Iris pigment epithelial cell (primary cell): ENCODE measurements at places on chromosomes 5 and 9.
A peak's percentile ranks its signal among the peaks of the same experiment; 100 is the strongest.

DNA sequence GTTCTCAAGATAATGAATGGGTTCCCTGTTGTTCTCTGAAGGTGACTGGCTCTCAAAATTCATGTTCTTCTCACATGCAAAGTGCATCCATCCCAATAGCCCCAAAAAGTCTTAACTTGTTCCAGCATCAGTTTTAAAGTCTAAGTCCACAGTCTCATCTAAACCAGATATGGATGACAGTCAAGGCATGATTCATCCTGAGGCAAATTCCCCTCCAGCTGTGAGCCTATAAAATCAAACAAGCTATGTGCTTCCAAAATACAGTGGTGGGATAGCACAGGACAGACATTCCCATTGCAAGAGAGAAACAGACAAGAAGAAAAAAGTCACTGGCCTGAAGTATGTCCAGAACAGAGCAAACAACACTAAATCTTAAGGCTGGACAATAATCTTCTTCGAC is 25.4 kb downstream of the FBXO10 start:
- peak; percentile 50 for DNase-seq

- DNase-seq: no peak
Measured at GRCh38 chr5:151027961-151028479, 7.6 kb downstream of the GPX3 start.

DNA sequence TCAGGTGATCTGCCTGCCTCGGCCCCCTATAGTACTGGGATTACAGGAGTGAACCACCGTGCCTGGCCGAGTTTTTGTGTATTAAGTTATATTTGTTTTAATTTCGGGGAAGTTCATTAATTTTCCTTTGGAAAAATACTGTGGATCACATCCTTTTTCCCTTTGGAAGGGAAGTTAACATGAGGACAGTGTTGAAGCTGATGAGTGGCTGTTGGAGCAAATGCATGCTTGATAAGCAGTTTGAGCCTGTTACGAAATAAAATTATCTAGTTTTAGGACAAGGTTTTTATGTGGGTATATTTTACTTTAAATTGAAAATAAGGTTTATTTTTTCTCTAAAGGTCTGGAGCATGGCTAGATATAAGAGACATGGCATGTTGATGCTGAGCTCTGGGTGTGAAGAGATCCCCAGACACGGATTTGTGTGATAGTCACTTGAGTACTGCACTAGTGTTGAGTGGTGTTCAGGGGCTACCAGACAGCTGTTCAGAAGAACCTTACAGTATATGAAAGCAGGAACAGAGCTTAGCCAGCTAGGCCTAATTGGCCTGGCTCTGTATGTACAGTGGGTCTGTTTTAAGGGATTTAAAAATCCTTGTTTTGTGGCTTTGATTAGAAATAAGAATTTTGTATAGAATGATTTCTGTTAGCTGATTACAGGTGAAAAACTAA is 17.4 kb downstream of the LMNB1 start:
- DNase-seq: no peak

DNA sequence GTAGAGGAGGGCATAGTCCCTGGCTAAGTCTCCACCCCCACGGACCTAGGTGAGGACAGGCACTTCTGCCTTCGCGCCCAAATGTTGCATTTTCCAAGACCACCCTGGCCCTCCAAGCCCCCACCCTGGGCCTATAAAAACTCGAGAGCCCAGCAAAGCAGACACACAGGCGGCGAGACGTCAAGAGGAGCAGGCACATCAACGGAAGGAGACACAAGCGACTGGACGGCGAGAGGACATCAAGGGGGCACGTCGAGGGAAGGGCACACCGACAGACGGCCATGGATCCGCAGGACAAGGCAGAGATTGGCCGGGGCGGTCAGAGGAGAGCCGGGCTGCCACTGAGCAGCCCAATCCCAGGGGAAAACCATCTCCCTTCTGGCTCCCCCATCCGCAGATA is 348.0 kb downstream of the MTRR start:
- no peak for DNase-seq

DNA sequence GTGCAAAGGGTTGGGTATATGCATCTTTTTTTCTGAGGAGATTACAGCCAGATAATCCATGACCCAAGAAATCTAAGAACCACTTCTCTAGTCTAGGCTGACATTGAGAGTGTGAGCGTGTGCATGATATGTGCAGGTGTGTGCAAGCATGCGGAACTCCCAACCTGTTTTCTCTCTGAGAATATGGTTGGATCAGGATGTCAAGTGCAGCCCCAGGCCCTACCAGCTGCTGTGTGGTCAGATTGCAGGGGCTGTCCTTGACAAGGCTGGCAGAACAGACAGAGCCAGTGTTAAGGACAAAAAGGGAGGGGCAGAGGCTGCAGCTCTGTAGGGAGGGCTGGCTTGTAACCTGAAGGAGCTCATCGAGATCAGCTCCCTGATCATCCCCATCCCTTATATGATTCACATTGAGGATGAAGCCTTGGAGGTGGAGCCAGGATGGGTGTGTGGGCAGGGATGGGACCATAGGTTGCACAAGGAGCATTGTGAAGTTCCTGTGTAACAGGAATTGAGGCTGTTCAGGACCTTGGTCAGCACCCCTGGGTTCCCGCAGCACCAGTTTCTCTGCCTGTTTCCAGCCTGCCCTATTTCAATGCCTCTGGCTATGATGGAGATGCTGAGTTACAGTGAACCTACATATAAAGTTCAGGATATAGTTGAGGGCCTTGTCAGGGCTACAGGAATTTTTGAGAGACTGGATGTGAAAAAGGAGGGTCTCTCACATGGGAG is 52.6 kb upstream of the ARAP3 start:
- DNase-seq: peak; percentile 69

- DNase-seq: peak; percentile 96
Measured at GRCh38 chr5:16916262-16916878, 19.7 kb downstream of the MYO10 start.

GRCh38 chr5:176500511-176500910 is 36.7 kb downstream of the RNF44 start:
- no peak for DNase-seq

DNA sequence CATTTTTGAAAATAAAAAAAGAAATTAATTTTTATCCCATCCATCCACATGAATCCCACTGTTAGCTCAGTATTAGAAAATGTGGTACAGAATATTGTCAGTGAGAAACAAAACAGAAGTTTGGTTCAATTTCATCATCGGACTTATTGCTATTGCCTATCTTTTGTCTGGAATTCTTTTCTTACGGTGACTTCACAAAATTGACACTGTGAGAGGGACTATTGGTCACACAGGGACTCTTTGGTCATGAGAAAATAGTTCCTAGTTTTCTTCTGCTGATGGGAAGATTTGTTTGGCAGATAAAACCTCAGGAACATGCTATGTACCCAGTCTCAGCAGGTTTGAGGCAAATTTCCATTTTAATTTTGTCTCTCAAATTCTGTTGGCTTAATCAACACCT is 186.2 kb upstream of the ELL2 start:
- no peak for DNase-seq

DNA sequence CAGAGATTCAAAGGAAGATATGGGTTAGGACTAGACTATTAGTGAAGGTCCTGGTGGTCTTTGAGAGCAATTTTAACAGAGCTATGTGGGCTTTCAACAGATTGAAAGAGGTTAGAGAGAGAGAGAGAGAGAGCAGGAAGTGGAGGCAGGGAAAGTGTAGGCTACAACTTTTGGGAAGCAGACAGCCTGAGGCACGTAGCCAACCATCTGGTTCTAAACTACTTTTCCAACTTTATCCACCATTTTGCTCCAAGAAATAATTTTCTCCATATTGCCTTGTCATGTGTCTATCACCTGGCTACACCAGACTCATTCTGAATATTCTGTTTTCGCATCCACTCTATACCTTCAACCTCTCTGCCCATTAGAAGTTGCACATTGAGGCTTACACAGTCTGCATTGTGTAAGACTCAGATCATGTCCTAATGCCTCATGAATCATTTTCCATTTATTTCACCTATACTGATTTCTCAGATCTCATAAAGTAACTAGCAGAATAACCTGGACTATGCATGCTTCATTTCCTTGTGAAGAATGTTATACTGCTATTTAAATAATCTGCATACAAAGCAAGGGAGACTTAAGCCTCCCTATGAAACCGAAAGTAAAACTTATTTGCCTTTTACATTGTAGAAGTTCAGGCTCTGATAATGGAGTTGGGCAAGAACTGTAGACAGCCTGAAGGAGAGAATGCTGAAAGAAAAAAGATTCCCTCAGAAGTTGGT is 235.6 kb downstream of the ELAVL2 start:
- DNase-seq: no peak

DNA sequence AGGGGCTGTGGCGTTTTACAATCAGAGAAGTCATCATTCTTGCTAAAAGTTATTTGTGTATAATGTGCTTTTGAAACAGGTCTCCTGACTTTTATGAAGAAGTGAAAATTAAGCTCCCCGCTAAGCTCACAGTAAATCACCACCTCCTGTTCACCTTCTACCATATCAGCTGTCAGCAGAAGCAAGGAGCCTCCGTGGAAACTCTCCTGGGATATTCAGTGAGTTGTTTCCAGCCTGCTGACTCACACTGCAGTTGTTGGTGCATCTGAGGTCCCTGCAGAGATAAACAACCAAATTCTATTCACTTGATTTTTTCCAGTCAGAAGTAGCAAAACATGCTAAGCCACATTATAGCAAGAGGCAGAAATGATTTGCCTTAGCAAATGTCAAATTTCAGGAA is 156.7 kb downstream of the DOCK8 start:
- DNase-seq: no peak
